ENCODE measurements at places on chromosomes 5 and 9. TPM values are rescaled to one million over a fixed set of nuclear protein-coding genes. Genes with fewer than 3 reads are reported as not detected.

OGN gene
- total RNA-seq = not detected

SLC45A2 gene
- not detected for total RNA-seq

CDO1 gene
- not detected for total RNA-seq

EPB41L4B gene
- total RNA-seq = 17.4 TPM

PAIP1 gene
- total RNA-seq = 67.9 TPM

TUSC1 gene
- total RNA-seq = 20.3 TPM

FBLL1 gene
- total RNA-seq = not detected

MUSK gene
- not detected for total RNA-seq

CCDC152 gene
- total RNA-seq = 0.63 TPM

SPINK7 gene
- 4.2 TPM for total RNA-seq
